Stimulated activated CD8-positive, alpha-beta memory T cell treated with anti-CD3 and anti-CD28 coated beads, Interleukin-7, amount 100 ng/mL, for 24 hours (primary cell): ENCODE measurements at places on chromosomes 11 and 22.

- DNase-seq: no peak
Measured at GRCh38 chr11:77069969-77070582, 3.3 kb downstream of the CAPN5 start.

DNA sequence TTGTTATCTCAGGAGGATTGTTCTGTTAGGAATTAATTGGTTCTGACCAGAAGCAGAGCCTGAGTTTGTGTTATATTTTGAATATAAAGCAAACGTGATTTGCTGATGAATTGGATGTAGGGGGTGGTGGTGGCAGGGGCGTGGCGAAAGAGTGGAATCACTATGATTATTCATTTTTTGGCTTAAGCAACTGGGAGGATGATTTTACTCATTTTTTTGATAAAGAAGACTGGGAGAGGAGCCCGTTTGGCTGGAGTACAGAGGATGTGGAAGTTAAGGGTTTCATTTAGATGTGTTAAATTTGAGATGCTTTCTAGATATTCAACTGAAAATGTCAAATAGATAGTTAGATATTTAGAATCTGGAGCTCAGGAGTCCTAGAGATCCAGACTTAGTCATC lies 83.4 kb upstream of the MYO18B start:
- no peak for DNase-seq

DNA sequence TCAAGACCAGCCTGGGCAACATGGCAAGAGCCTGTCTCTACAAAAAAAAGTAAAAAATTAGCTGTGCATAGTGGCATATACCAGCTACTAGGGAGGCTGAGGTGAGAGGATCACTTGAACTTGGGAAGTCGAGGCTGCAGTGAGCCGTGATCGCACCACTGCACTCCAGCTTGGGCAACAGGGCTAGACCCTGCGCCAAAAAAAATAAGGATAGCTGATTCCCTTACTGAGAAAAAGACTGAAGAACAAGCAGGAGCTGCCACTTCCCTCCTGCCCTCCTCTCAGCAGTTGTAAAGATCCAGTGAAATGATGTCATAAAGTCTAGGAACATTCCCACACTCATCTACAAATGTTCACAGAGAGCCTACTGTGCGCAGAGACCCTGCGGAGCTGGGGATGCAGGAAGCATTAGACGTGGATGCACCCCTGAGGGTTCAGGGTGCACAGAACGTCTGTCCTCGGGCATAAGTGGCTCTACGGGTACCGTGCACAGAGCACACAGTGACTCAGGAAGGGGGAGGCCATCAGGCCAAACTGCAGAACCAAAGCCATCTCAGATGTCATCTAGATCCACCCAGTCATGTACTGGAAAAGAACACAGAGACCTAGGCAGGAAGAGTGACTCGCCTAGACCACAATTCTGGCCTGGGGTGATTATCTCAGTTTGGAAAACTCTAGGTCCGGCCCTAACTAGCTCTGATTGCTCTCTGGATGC lies 11.7 kb downstream of the SEC14L2 start:
- no peak for DNase-seq

DNA sequence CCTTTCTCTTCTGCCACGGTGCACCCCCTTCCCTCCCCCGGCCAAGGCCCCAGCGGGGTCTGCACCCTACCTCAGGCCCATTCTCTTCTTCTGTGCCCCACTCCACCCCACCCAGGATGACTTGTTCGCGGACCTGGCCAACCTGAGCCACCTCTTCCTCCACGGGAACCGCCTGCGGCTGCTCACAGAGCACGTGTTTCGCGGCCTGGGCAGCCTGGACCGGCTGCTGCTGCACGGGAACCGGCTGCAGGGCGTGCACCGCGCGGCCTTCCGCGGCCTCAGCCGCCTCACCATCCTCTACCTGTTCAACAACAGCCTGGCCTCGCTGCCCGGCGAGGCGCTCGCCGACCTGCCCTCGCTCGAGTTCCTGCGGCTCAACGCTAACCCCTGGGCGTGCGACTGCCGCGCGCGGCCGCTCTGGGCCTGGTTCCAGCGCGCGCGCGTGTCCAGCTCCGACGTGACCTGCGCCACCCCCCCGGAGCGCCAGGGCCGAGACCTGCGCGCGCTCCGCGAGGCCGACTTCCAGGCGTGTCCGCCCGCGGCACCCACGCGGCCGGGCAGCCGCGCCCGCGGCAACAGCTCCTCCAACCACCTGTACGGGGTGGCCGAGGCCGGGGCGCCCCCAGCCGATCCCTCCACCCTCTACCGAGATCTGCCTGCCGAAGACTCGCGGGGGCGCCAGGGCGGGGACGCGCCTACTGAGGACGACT lies 15.9 kb downstream of the RTN4RL2 start:
- DNase-seq: no peak

DNA sequence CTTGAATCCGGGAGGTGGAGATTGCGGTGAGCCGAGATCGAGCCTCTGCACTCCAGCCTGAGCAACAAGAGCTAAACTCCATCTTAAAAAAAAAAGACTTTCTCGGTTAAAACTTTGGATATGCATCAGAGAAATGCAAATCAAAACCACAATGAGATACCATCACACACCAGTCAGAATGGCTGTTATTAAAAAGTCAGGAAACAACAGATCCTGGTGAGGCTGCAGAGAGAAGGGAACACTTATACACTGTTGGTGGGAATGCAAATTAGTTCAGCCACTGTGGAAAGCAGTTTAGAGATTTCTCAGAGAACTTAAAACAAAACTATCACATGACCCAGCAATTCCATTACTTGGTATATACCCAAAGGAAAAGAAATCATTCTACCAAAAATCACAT lies 619.4 kb upstream of the KIRREL3 start:
- DNase-seq: no peak

GRCh38 chr22:45190202-45190872 lies 26.6 kb downstream of the NUP50 start:
- no peak for DNase-seq

DNA sequence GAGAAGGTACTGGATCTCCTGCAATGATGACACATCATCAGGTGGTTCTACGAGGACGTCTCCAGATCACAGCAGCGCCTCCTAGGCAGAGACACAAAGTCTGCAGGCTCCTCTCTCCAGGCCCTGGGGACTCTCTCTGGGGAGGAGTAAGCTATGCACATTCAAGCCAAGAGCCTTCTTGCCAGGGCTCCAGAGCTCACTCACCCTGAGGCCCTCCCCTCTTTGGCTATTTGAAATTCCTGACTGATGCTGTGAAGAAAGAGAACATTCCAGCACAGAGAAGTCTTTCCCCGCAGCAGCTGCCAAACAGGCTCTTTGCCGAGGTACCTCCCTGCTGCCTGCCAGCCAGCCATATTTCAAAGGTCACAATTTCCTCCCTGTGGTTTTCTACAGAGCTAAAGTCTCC lies 204.9 kb downstream of the CSNK2A3 start:
- DNase-seq: no peak

GRCh38 chr11:27520226-27520625 lies 13.7 kb upstream of the LIN7C start:
- DNase-seq: no peak

GRCh38 chr11:123085497-123085896 lies 23.6 kb upstream of the HSPA8 start:
- DNase-seq: no peak

DNA sequence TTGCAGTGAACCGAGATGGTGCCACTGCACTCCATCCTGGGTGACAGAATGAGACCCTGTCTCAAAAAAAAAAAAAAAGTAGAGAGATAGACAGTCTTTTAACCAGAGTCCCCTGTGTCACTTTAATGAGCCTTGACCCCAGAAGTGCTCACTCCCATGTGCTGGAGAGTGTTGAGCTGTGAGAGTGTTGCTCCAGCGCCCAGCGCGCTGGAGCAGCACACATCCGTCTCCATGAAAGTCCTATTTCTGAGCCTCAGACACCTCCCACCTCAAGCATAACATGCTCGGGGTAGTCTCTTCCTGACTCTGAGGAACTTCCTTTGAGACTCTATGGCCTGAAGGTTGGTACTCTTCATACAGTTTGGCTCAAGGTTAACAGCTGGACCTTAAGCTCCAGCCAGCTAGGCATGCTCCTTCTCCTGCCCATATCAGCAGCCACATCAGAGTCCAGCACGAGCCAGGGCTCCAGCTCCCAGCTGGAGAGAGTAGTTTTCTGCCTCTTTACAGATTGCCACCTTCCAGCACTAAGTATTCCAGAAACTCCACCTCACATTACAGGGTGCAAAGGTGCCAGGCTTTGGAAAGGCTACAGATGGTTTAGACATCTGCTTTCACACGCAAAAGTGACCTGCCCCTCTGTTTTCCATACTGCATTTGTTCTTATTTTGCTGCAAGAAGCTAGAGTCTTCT lies 29.4 kb upstream of the UBASH3B start:
- no peak for DNase-seq

GRCh38 chr11:19432370-19433061 lies 191.8 kb upstream of the E2F8 start:
- no peak for DNase-seq

DNA sequence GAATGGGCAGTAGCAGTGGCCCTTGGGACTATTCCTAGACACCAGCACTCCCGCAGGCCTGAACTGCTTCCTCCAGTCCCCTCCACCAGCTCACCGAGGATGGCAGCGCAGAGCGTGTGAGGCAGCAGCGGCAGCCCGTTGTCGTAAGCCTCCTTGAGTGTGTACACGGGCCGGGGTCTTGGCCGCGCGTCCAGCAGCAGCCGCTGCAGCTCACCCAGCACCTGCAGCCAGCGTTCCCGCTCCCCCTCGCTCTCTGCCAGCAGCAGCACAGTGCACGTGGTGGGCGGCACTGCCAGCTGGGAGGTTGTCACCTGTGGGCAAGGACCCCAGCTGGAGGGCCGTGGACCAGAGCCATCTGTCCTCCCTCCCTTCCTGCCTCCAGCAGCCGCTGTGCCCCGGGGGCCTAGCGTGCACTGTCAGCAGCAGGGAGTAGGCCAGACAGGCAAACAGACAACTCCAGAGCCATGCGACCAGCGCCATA lies 13.0 kb downstream of the CDC42BPG start:
- no peak for DNase-seq

GRCh38 chr22:17217179-17217578 lies 2.1 kb downstream of the ADA2 start:
- no peak for DNase-seq

DNA sequence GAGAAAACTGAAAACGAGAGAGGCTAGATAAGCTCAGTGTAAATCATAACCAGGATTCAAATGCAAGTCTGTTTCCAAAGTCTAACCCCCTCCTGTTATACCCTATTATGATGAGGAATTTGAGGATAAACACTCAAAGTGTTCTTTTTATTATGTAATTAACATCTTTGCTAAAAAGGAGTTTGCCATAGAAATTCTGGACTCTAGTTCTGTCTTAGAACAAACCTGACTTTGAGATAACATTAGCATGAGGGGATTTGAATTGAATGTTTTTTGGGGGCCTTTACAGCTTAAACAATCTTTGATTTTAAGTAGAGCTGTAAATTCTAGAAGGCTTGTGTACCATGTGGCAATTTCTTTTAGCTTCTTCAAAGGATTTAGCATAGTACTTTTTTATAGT lies 9.5 kb downstream of the C11orf54 start:
- no peak for DNase-seq

DNA sequence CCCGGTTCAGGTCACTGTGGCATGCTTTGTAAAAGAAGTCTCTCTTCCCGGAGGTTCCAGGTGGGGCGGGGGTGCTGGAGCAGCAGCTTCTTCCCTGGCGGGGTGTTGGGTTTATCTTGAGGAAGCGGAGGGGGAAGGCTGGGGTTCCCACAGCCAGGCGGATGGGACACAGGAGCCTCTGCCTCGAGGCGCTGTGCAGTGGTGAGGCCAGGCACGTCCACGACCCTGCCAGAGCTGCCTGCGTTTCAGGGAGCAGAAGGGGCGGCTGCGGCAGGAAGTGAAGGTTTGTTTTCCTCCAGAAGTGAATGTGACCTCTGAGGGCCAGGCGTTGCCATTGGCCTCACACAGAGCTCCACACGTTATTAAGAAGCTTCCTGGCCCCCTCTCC lies 20.1 kb upstream of the ADORA2A start:
- DNase-seq: no peak

- DNase-seq: no peak
Measured at GRCh38 chr22:50396751-50397370, 53.7 kb downstream of the PPP6R2 start.

GRCh38 chr11:121466063-121466794 lies 13.5 kb upstream of the SORL1-AS1 start:
- DNase-seq: no peak

DNA sequence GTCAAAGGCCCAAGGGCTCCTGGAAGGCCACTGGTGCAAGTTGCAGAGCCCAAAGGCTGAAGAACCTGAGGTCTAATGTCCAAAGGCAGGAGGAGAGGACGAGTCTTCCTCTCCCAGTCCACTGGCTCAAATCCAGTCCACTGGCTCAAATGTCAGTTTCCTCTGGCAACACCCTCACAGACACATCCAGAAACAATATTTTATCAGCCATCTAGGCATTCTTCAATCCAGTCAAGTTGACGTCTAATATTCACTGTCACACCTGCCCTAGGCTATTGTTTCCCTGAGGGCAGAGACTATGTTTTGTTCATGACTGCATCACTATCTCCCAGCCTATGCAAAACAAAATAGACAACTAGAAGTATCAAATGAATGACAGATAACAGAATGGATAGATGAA lies 148.1 kb downstream of the SPON1 start:
- DNase-seq: no peak

GRCh38 chr11:28836285-28837081 lies 728.3 kb downstream of the METTL15 start:
- no peak for DNase-seq

GRCh38 chr11:133946541-133947318 lies 10.0 kb downstream of the IGSF9B start:
- DNase-seq: no peak

DNA sequence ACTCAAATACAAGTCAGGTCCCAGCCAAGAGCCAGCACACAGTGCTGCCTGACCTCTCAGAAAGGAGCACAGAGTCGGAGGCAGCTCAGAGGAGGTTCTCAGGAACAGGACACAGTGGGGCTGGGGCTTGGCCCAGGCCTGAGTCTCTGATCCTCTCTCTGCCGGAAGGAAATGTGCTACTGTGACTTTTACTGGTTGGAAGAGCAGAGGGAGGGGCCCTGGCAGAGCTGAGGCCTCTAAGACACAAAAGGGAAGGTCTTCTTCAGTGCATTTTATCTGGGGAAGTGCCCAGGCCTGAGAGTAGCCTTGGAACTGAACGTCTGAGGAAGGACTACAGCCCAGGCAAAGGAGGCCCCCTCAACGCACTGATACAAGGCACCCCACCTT lies 16.2 kb upstream of the CASTOR1 start:
- no peak for DNase-seq

- no peak for DNase-seq
Measured at GRCh38 chr11:41988951-41989572, 529.6 kb upstream of the LRRC4C start.

DNA sequence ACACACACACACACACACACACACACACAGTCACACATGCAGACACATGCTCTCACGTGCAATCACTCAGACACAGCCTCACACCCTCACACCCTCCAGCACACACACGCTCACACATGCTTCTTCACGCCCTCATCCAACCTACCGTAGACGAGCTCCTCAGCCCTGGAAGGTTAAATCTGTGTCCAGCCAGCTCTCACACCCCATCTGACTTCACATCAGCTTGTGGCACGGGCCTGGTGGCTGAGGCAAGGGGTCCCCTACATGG lies 1.3 kb upstream of the SCUBE1 start:
- DNase-seq: no peak

GRCh38 chr11:131998020-131998419 lies 627.6 kb downstream of the NTM start:
- no peak for DNase-seq
